ENCODE measurements at places on chromosomes 7 and 10.

GRCh38 chr10:119388849-119389345, 153.6 kb downstream of the RGS10 start:
- DNase-seq: no peak

DNA sequence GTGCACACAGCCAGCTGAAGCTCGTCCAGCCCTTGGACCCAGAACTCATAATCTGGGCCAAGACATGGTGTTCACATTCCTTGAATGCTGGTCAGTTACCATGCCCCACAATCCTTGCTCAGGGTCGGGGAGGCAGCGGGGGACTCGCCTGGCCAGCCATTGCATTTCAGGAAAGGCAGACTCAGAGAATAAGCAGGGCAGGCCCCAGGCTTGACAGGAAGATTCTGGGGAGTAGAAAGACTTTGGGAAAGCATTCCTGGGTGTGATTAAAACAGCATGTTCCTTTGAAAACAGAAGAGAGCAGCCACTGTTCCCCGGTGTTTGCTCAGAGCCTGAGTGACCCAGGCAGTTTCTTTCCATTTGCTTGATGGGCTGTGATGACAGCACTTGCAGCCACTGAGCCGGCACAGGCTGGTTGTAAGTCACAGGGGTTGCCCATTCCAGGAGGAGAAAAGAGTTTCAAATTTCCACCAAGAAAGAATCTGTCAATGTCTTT, 473.7 kb downstream of the TYW1 start:
- DNase-seq: no peak

- no peak for DNase-seq
Observed at GRCh38 chr7:16034353-16034752, 347.9 kb upstream of the MEOX2 start.

DNA sequence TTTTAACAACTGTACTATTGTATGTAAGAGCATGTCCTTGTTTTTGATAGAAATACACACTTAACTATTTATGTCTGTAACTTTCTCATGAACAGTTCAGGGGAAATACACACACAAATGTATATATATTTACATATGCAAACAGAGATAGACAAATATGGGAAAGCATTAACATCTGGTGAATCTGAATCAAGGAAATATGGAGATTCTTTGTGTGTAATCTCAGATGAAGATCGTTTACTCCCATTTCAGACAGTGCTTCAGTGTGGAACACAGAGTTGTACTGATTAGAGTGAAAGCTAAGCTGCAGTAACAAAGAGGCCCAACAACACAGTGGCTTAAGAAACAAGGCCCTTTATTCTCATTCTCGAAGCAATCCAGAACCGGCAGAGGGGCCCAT, 26.3 kb upstream of the NPVF start:
- no peak for DNase-seq

DNA sequence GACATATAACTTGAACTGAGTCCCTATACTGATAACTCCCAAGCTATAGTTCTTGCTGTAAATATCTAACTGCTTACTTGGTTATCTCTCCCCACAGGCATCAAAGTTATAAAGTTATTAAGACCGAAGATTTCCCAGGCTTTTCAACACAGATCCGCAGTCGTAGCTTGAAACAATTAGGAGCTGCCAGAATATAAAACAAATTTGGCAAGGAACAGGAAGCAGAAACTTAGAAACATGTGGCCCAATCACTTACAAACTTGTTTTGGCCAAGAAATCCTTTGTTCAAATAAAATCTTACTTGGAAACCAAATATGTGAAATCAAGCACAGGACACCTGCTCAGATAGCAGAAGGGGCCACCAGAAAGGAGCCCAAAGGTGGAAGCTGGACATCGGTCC, 9.0 kb downstream of the SLC16A12 start:
- DNase-seq: no peak
